Fibroblast of lung (primary cell): ENCODE measurements at places on chromosomes 7 and 10. TPM values are rescaled to one million over a fixed set of nuclear protein-coding genes. Genes with fewer than 3 reads are reported as not detected.

DNA sequence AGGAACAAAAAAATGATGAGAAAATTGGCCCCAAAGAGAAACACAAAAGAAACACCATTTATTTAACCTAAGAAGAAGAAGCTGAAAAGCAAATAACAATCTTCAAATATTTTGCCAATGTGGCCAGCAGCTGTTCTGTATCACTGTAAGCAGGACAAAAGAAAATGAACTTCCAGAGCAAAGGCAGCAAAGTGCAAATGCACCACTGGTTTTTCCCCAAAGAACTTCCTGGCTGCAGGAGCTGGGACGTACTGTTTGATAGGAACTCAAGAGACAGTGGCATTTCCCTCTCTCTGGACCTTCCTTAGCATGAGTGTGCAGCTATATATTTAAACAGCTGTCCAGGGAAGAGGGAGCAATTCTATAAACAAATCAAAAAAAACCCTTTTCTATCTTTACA, 60.4 kb downstream of the RNLS start:
- DNase-seq: peak; percentile 56

GRCh38 chr7:80829527-80829926, 89.3 kb downstream of the SEMA3C start:
- DNase-seq: peak; percentile 64

DNA sequence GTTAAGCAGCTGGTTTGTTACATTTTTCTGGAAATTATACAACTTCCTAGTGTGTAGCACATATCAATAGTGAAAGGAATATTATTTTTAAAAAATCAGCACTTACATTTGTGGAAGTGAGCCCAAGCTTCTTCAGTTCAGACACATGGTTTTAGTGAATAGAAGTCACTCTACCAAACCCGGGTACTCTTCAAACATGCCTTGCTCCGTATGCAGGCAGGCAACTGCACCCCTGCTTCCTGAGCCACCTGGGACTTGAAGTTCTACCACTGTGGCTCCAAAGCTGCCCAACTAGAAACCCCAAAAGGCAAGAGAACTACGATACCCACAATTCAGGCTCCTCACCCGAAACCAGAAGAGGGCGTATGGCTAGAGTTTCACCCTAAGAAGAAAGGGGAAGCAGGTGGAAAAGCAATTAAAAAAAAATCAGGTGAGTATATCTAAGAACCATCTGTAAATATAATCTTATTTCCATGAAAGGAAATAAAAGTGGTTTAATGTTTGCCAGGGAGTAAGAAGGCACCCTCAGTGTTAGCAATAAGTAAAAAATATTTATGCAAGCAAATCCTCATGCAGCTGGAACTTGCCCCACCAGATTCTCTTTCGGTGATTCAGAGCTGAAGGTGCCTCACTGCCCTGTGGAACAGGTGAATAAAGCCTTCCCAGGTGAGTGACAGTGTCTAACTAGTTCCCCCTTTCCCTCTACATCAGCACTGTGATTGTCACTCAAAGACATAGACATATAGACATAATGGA, at the start of gene MACC1:
MACC1 (minus strand) TSS at position 192 of the 756 bp plus-strand sequence. CDS start 55,522 bp downstream, outside the sequence.
- DNase-seq: no peak

DNA sequence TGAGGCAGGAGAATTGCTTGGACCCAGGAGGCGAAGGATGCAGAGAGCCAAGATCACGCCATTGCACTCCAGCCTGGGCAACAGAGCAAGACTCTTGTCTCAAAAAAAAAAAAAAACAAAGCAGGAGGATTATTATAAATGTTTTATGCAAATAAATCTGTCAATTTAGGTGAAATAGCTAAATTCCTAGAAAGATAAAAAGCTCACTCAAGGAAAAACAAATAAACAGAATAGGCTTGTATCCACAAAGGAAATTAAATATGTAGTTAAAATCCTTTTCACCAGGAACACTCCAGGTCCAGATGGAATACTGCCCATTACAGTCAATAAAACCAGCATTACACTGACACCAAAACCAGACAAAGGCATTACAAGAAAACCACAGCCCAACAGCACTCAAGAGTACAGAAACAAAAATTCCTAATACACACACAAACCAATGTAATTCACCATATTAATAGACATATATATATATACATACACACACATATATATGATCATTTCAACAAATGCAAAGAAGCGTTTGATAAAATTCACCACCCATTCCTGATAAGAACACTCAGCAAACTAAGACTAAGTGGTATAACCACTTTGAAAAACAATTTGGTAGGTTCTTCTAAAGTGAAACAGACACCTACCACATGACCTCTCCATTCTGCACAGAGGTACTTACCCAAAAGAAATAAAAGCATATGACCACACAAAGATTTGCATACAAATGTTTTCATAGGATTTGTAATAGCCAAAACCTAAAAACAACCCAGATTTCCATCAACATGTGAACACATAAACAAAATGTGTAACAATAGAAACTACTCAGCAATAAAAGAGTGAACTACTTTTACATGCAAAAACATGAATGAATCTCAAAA, 38.8 kb downstream of the ABI1 start:
- peak; percentile 47 for DNase-seq

DNA sequence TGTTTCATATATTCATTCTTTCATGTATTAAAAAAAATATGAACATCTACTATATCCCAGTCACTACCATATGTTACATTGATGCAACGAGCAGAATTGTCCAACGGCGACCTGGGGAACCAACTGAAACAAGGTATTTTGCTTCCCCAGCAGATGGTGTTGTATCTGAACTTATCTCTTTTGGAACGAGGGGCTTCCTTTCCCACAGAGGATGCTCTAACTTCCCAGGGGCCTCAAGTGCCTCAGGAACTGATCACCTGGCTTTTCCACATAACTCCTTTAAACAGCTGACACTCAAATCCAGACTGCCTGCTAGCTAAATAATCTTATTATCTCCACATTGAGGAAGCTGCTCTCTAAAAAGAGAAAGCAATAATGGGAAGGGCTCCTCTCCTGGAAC, 259.3 kb downstream of the HTR7 start:
- DNase-seq: no peak

DNA sequence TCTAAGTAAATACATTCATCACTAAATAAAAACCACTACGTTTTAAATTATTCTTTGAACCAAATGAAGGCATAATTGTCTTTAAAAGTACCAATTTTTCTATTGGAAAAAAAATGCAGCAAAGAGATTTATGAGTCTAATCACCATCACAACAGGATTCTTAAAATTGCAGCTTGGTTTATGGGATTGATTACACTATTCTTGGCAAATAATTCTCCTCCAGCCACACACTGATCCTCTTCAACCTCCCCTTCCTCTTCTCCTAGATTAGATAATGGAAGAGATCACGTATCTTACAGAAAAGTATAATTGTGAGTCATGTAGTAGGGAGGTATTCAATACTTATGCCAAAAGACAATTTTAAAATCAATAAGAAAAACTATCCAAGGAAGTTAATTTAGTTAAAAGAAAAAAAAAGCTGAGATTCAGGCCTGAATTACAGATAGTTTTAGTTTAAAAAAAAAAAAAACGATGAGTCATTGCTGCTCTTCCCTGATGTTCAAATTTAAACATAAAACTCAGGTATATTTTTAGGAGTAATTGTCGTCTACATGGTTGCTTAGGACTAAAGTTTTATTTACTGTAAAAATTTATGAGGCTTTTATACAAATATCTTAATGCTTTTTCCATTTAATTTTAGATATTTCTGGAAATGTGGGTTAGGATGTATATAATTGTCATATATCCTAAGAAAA, 133.7 kb upstream of the CDK1 start:
- DNase-seq: no peak

DNA sequence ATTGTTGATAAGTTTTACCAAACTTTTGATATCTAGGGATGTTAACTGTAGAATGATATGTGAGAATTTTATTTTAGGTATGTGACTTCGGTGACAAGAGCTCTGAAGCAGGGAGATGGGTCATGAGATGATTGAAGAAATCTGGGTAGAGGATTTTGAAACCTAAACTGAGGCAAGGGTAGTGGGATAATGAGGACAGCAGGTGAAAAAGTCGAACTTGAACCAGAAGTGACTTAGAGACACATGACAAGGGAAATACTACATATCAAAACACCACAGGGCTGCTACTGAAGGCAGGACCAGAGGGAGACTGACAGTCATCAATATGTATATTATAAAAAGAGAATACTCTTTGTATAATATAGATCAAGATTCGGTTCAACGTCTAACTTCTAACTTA, 113.2 kb downstream of the WDFY4 start:
- DNase-seq: no peak

- DNase-seq: no peak
These were observed 12.1 kb upstream of the ATP6V0E2 start for GRCh38 chr7:149861728-149862045.

DNA sequence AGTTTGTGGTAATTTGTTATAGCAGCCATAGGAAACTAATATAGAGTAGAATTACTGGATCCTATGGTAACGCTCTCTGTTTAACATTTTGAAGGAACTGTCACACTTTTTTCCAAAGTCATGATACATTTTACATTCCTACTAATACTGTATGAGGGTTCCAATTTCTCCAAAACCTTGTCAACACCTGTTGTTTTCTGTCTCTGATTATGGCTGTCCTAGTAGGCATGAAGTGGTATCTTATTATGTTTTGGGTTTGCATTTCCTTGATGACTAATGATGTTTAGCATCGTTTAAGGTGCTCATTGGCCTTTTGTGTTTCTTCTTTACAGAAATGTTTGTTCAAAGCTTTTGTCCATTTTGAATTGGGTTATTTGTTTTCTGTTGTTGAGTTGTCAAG, 69.6 kb downstream of the VPS50 start:
- DNase-seq: no peak

GRCh38 chr10:63478564-63478963, 12.8 kb upstream of the JMJD1C start:
- no peak for DNase-seq

DNA sequence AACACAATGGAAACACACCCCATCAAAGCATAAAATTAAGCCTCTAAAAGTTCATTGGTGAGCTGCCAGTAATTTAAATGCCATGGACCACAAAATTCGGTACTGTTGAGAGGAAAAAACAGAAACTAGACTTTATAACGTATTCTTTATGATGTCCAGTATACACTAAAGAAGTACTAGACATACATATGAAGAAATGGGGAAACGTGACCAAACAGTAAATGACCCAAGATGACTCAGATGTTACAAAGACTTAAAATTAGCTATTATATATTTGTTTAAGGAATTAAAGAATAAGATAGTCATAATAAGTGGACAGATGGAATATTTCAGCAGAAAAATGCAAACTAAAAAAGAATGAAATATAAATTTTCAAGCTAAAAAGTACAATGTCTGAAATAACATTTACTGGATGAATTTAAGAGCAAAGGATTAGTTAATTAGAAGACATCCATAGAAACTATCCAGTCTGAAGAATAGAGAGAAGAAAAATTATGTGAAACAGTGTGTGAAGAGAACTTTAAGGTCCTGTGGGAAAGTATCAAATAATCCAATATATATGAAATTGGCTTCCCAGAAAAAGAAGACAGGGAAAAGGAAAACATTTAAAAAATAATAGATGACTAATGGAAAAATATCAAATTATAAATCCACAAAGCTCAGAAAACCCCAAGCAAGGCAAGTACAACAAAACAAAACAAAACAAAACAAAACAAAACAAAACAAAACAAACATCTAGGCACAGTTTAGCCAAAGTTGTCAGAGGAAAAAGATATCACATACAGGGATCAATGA, 69.4 kb downstream of the SAMD9 start:
- DNase-seq: peak; percentile 66

DNA sequence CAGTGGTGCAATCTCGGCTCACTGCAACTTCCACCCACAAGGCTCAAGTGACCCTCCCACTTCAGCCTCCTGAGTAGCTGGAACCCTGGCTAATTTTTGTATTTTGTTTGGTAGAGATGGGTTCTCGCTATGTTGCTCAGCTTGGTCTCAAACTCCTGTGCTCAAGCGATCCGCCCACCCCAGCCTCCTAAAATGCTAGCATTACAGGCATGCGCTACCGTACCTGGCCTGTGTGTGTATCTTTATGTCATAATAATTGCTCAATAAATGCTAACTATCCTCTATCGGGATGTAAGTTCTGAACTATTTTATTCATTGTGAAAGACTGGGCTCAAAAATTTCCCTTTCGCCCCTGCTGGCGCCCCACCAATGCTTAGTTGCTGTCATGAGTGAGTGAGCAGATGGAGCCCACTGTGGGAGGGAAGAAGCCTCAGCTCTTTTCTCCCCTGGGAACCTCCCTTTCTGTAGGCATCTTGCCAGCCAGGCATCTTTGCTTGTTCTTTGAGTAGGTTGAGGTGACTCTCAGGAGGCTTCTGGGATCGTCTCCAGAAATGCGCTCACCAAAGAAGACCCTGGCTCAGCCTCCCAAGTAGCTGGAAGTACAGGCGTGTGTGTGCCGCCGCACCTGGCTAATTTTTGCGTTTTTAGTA, 38.3 kb downstream of the CAMK1D start:
- DNase-seq: no peak

DNA sequence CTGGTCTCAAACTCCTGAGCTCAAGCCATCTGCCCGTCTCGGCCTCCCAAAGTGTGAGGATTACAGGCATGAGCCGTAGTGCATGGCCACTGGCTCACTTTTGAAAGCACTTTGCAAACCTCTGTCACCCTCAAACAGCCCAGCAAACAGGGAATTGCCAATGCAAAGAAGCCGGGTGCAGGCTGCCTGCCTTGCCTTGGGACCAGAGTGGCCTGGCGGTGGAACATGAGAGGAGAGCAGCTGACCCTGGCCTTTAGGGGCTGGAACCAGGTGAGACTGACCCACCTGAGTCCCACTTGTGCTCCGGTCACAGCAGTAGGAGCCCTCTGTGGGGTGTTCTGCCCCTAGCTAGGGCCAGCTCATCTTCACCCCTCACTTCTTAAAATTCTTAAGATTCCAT, 237.1 kb upstream of the GALNT17 start:
- DNase-seq: no peak

GRCh38 chr7:72805526-72806494, 22.2 kb downstream of the TYW1B start:
- DNase-seq: peak; percentile 33

Gene TCAF1
- polyA plus RNA-seq: 52.5 and 61.2 TPM in 2 replicates

Gene C7orf33
- not detected in 2 replicates for polyA plus RNA-seq

Gene PHKG1
- polyA plus RNA-seq: 0.23 and 0.41 TPM in 2 replicates

Gene GATA3
- 0.02 TPM in 1 of 2 replicates, not detected in the other for polyA plus RNA-seq

Gene MACROH2A2
- polyA plus RNA-seq: 12.1 and 15.4 TPM in 2 replicates

Gene BAMBI
- polyA plus RNA-seq: 2.9 and 17.8 TPM in 2 replicates

Gene DCLRE1A
- polyA plus RNA-seq: 5.2 and 7.0 TPM in 2 replicates

Gene NRP1
- 187 and 307 TPM in 2 replicates for polyA plus RNA-seq

Gene POLR2J3
- polyA plus RNA-seq: 29.3 and 42.5 TPM in 2 replicates
